Activated T-helper 2 cell treated with anti-CD3 and anti-CD28 coated beads, Interferon-gamma antibody, Interleukin-2, Interleukin-4, amounts not matched to agents 10 μg/mL and 5 μg/mL and 100 μg/mL, durations not matched to agents 14 hours and 24 hours and 36 hours (primary cell): ENCODE measurements at places on chromosomes 3 and 15. TPM values are rescaled to one million over a fixed set of nuclear protein-coding genes. Genes with fewer than 3 reads are reported as not detected.

ALAS1 gene
- 117 and 123 TPM in 2 replicates for total RNA-seq

ALDH1A2 gene
- total RNA-seq: 1.1 and 1.2 TPM in 2 replicates

LRRC34 gene
- total RNA-seq: 5.6 and 5.9 TPM in 2 replicates

NRROS gene
- total RNA-seq: 51.4 and 53.2 TPM in 2 replicates

MKRN3 gene
- 1.0 and 1.9 TPM in 2 replicates for total RNA-seq

TMCC1 gene
- total RNA-seq: 18.0 and 21.3 TPM in 2 replicates

SLC22A14 gene
- not detected in 2 replicates for total RNA-seq

PLOD2 gene
- 1.1 and 2.2 TPM in 2 replicates for total RNA-seq
